ENCODE measurements at places on chromosomes 3 and 15. TPM values are rescaled to one million over a fixed set of nuclear protein-coding genes. Genes with fewer than 3 reads are reported as not detected.

SLC28A1 gene
- 0.03 TPM for total RNA-seq

HHLA2 gene
- total RNA-seq = 0.15 TPM

WHAMM gene
- 7.6 TPM for total RNA-seq

CALML4 gene
- total RNA-seq = 7.2 TPM

RETNLB gene
- not detected for total RNA-seq

PKM gene
- 3,058 TPM for total RNA-seq

EPHB1 gene
- 0.05 TPM for total RNA-seq

ACKR2 gene
- total RNA-seq = not detected

SCN5A gene
- total RNA-seq = 1.6 TPM

RASGRF1 gene
- total RNA-seq = 0.34 TPM

ERC2 gene
- total RNA-seq = not detected

LRTM1 gene
- not detected for total RNA-seq

CSPG4 gene
- 0.12 TPM for total RNA-seq

CELSR3 gene
- 3.9 TPM for total RNA-seq

THSD4 gene
- total RNA-seq = 27.2 TPM

MESP2 gene
- 0.24 TPM for total RNA-seq

FYTTD1 gene
- 28.5 TPM for total RNA-seq

FBXW12 gene
- not detected for total RNA-seq

BBS4 gene
- 21.6 TPM for total RNA-seq

ITIH1 gene
- total RNA-seq = not detected

MAPKBP1 gene
- total RNA-seq = 4.6 TPM

LYZL4 gene
- not detected for total RNA-seq

TLR9 gene
- 0.02 TPM for total RNA-seq

GOLGA8S gene
- total RNA-seq = 0.08 TPM

RPL29 gene
- 1,348 TPM for total RNA-seq

LIPC gene
- 0.17 TPM for total RNA-seq

GOLGA8G gene
- not detected for total RNA-seq

TXNRD3 gene
- total RNA-seq = 5.6 TPM

PROK2 gene
- total RNA-seq = not detected

MORC1 gene
- total RNA-seq = not detected

GPR160 gene
- 1.9 TPM for total RNA-seq

OSTN gene
- not detected for total RNA-seq

POLQ gene
- 5.6 TPM for total RNA-seq

FANCD2OS gene
- total RNA-seq = not detected

SLC51A gene
- total RNA-seq = not detected

CNTN4 gene
- not detected for total RNA-seq

ATP2C1 gene
- 37.0 TPM for total RNA-seq

USF3 gene
- total RNA-seq = 2.9 TPM

TIGIT gene
- total RNA-seq = not detected

VGLL3 gene
- total RNA-seq = 12.1 TPM

GOLGA8Q gene
- total RNA-seq = not detected

CD86 gene
- total RNA-seq = not detected

SHC4 gene
- total RNA-seq = 0.92 TPM

ELL3 gene
- 1.2 TPM for total RNA-seq

LINGO1 gene
- 10.5 TPM for total RNA-seq

LOXL1 gene
- total RNA-seq = 1.2 TPM

KNG1 gene
- not detected for total RNA-seq

TMEM108 gene
- not detected for total RNA-seq

ANKUB1 gene
- not detected for total RNA-seq

EFCC1 gene
- not detected for total RNA-seq

SAMMSON gene
- total RNA-seq = not detected

TRAIP gene
- 10.8 TPM for total RNA-seq

GPR156 gene
- 0.24 TPM for total RNA-seq

GPR149 gene
- total RNA-seq = not detected

OTOL1 gene
- not detected for total RNA-seq

IQCF5 gene
- not detected for total RNA-seq

ARPP21 gene
- total RNA-seq = 0.08 TPM

FMN1 gene
- total RNA-seq = 0.29 TPM

TM4SF18 gene
- total RNA-seq = 32.0 TPM
